ENCODE measurements at places on chromosomes 2 and 18.

- DNase-seq, result no peak
Measured at GRCh38 chr18:49967636-49968313, 154.4 kb upstream of the ACAA2 start.

GRCh38 chr2:199955007-199955338, 318 bp downstream of the TYW5 start:
- no peak for DNase-seq

GRCh38 chr2:168346725-168347477, 99.5 kb upstream of the STK39 start:
- DNase-seq, result peak; percentile 17

GRCh38 chr2:44004735-44005602, 9.2 kb upstream of the LRPPRC start:
- DNase-seq, result no peak
